ENCODE measurements at places on chromosomes 5 and 9.

GRCh38 chr5:172562443-172562842 is 78.6 kb upstream of the NEURL1B start:
- no peak for DNase-seq

GRCh38 chr9:4382722-4383317 is 83.0 kb upstream of the GLIS3 start:
- no peak for DNase-seq

- no peak for DNase-seq
Measured at GRCh38 chr9:4866239-4866969, 73.7 kb downstream of the RCL1 start.

GRCh38 chr5:147170603-147171002 is 64.2 kb upstream of the STK32A start:
- no peak for DNase-seq
